Activated CD4-positive, alpha-beta T cell treated with anti-CD3 and anti-CD28 coated beads for 4 hours (primary cell): ENCODE measurements at places on chromosomes 3 and 15.

- DNase-seq: no peak
Measured at GRCh38 chr15:83592370-83593040, 61.4 kb upstream of the ADAMTSL3 start.

DNA sequence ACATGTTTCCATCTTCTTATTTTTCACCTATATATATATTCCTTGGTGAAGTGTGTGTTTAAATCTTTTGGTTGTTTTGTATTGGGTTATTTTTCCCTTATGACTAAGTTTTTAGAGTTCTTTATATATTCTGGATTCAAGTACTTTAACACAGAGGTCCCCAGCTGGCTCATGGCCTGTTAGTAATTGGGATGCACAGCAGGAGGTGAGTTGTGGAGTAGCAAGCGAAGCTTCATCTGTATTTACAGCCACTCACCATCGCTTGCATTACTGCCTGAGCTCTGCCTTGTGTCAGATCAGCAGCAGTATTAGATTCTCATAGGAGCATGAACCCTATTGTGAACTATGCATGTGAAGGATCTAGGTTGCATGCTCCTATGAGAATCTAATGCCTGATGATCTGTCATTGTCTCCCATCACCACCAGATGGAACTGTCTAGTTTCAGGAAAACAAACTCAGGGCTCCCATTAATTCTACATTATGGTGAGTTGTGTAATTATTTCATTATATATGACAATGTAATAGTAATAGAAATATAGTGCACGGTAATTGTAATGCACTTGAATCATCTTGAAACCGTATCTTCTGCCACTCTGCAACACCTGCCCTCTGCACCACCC lies 151.6 kb downstream of the RSRC1 start:
- DNase-seq: no peak

DNA sequence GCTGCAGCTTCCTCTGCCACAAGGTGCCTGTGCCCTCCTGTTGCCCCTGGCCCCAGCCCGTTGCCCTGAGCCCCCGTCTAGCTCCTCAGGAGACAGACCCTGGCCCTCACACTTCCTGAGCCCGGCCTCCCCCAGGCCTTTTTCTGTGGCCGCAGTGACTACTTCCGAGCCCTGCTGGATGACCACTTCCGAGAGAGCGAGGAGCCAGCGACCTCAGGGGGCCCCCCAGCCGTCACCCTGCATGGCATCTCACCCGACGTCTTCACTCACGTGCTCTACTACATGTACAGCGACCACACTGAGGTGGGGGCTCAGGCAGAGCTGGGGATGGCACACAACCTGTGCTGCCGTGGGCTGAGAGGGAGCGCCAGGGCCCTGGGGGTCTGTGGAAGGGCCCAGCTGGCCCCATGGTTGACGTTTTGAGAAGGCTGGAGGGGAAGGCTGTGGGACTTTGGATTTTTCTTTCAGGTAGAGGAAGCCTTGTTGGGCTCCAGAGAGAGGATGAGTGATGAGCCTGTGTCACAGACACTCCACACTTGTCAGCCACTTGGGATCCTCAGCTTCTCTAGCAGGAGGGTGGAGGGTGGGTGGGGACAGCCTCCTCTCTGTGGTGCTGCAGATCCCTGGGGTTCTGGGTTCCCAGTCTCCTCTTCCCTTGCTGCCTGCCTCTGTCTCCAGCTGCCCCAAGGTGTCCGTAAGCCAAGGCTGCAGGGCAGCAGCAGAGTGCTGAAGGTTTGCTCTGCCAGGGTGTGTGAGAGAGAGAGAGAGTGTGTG lies 5.0 kb downstream of the ABTB1 start:
- DNase-seq: no peak

GRCh38 chr15:68875377-68876116 lies 54.8 kb upstream of the SPESP1 start:
- DNase-seq: peak; percentile 89

DNA sequence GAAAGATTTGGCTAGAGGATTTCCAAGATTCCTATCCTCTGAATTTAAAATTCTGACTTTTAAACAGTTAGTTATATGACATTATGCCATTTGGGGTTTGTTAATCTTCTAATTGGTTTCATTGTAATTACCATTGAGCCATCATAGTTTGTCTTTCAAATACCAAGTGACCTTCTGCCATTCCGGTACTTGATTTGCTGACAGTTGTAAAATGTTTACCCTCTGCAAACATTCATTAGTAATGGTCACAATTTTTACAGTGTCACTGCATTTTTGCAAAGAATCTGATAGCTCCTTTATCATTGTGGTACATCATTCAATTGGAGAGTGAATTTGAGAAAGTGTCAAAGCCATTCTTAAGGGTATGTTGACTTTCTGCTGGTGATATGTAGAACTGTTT lies 645.0 kb upstream of the TBL1XR1 start:
- DNase-seq: no peak

- DNase-seq: no peak
Measured at GRCh38 chr3:166499636-166500035, 662.4 kb upstream of the BCHE start.

DNA sequence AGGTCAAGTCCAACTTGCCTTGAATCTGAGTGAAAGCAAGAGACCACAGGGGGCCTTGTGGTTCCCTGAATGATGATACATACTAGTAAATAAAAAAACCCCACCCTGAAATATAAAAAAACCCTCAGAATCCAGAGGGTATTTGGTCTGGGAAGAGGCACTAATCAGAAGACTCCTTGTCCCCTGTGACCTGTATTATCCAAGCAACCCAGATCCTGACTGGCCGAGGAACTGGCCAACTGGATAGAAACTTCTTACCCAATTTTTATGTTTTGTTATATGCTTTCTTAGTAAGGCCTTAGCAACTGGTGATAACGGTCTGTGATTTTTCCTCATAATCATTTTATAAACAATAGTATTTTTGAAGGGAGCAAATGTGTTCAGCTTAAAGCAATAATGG lies 17.5 kb downstream of the ABI3BP start:
- DNase-seq: no peak

GRCh38 chr3:172134352-172134751 lies 95.0 kb downstream of the FNDC3B start:
- no peak for DNase-seq

DNA sequence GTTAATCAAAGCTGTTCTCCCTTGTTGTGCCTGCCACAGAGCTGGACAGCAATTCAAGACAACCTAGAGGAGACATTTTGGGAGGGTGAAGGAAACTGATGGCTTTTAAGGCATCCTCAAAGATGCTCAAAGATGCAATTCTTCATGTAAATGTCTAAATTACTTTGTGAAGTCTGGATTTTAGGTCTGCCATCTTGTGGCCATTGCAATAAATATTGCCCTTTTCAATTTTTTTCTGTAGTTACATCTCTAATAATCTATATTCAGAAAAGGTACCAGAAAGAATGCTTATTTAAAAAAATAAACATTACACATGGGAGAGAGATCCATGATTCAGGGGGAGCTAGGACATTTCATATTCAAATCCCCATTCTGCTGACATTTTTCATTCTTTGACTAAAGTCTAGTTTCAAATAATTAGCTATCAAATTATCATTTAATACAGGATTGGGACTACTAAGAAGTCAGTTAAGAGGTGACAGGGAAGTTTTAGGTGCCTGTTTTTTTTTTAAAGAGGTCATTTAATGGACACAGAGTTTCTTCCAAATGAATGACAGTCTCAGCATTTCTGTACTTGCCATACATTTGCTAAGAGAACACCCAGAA lies 259.8 kb upstream of the WNT5A start:
- DNase-seq: no peak

DNA sequence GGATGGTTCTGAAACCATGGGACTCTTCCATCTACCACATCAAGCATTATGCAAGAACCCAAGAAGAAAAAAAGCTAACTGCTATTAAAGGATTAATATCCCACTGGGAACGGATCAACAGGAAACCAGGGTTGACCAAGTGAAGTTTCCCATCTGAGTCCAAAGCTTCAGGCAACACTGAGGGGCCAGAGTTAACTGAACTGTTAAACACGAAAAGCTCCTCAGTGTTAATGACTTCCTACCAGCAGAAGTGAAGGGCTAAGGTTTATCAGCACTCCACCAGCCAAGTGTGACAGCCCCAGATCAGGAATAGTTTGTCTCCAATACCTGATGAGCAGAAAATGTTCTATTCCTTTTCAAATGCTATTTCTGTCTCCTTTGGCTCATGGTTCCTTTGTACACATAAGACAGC lies 36.7 kb downstream of the PTPN9 start:
- DNase-seq: no peak

DNA sequence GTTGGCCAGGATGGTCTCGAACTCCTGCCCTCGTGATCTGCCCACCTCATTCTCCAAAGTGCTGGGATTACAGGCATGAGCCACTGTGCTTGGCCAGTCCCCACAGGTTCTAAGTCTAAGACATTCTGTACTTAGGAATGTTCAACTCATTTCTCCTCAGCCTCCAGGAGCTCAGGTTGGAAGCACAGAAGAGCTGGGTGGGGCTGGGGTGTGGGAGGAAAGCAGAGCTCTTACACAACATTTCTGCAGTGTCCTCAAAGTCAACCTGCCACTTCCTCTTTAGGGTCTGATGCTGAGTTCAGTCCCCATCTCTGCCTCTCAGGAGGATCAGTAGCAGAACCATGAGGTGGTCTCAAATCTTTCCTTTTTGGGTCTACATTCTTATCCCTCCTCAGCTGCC lies 75.5 kb downstream of the MRPL46 start:
- no peak for DNase-seq

DNA sequence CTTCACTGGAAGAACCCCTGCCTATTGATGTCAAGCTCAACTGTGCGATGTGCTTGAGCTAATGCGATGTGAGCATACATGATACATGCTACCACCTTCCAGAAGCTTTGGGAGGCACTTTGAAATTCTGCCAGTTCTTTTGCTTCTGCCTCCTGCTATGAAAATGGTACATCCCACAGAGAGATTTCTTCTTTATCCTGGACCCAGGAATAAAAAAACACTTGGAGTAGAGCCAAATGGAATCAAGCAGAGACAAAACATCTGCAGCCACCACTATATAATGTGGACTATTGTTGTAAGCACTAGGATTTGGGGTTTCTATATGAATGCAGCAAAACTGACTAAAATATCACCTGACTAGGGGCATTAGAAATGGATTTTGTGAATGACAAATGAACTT lies 119.9 kb upstream of the GAP43 start:
- no peak for DNase-seq

- DNase-seq: no peak
Measured at GRCh38 chr3:81530180-81530939, 231.1 kb downstream of the GBE1 start.

DNA sequence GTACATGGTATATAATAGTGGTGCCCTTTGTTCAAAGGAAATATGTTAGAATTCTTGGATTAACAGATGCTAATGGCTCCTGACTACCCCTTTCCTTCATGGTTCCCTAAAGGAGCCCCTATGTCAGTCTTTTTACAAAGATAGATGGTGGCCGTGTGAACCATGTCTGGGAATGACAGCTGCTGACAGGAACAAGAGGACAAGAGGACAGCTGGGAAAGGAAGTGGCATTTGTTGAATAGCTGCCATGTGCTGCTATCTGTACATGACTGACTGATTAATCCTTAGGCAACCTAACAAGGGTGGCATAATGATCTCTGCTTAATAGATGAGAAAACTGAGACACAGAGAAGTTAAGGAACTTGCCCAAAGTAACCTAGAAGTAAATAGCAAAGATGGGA lies 321.7 kb downstream of the ZNF621 start:
- DNase-seq: no peak

- DNase-seq: no peak
Measured at GRCh38 chr3:46135475-46135874, 72.6 kb downstream of the CCR1 start.

GRCh38 chr15:39552556-39552955 lies 28.3 kb upstream of the THBS1 start:
- DNase-seq: no peak

- no peak for DNase-seq
Measured at GRCh38 chr3:150022381-150023238, 51.9 kb upstream of the PFN2 start.

DNA sequence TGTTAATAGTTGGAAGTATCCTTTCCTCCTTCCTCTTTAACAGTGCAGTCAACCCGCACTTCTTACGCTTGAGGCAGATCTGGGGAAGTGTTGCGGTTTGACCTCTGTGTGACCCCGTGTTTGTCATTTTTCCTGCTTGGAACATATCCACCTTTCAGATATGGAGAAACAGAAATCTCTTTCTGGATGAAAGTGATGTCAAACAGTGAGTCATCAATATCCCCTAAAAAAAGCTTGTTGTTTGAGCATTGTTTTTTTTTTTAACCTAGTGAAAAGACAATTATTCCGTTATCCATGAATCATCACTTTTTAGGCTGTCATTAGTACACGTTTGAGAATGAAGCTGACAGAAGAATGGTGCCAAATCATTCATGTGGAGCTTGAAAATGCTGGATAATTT lies 293.7 kb downstream of the ARPP21 start:
- DNase-seq: no peak

DNA sequence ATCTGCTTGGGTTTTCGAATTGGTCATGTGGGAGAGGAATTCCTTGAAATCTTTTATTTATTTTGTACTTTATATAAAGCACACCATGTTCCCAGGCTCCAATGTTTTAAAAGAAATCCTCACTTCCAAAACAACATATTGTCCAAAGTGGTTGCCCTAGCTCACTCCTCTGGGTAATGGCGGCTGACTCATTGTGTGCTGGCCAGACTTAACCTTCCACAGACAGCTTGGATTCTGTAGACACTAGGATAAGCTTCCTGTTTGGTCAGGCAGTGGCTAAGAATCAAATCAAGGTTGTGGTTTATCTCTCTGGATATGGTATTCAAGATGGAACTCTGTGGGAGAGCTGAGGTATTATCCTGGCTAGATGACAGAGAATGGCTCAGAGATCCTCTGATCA lies 55.8 kb upstream of the FAM98B start:
- DNase-seq: no peak

GRCh38 chr3:156189927-156190326 lies 69.5 kb downstream of the KCNAB1 start:
- no peak for DNase-seq

- no peak for DNase-seq
Measured at GRCh38 chr3:126847061-126847460, 135.9 kb upstream of the PLXNA1 start.

- no peak for DNase-seq
Measured at GRCh38 chr3:148208975-148209374, 488.7 kb upstream of the AGTR1 start.

DNA sequence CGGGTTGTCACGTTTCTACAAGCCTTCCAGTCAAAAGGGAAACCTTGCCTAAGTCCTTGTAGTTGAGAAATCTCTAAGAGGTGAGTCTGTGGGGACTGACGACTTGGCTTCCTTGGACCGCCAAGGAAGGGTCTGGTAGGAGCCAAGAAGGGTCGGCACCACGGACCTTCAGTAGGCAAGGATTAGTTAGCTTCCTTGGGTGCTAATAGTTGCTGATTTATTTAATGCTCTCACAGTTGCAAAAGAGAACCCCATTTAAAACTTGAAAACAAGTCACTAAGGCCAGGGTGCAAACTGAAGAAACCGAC lies 361 bp upstream of the LCMT2 start:
- DNase-seq: no peak

DNA sequence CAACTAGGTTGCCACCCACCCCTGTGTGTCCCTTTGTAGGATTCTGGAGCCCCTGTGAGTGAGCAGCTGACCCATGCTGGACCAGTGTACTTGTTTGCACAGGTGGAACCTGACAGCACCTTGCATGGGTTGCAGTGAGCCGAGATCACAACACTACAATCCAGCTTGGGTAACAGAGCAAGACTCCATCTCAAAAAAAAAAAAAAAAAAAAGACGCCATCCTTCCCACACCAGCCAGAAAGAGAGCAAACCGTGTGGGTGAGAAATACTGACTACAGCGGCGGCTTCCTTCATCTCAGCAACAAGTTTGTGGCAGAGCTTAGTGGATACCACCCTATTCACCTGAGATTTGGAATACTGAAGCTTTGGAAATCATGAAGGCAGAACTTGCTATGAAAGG lies 746 bp upstream of the CD80 start:
- no peak for DNase-seq
